ENCODE measurements at places on chromosomes 2 and 18.

DNA sequence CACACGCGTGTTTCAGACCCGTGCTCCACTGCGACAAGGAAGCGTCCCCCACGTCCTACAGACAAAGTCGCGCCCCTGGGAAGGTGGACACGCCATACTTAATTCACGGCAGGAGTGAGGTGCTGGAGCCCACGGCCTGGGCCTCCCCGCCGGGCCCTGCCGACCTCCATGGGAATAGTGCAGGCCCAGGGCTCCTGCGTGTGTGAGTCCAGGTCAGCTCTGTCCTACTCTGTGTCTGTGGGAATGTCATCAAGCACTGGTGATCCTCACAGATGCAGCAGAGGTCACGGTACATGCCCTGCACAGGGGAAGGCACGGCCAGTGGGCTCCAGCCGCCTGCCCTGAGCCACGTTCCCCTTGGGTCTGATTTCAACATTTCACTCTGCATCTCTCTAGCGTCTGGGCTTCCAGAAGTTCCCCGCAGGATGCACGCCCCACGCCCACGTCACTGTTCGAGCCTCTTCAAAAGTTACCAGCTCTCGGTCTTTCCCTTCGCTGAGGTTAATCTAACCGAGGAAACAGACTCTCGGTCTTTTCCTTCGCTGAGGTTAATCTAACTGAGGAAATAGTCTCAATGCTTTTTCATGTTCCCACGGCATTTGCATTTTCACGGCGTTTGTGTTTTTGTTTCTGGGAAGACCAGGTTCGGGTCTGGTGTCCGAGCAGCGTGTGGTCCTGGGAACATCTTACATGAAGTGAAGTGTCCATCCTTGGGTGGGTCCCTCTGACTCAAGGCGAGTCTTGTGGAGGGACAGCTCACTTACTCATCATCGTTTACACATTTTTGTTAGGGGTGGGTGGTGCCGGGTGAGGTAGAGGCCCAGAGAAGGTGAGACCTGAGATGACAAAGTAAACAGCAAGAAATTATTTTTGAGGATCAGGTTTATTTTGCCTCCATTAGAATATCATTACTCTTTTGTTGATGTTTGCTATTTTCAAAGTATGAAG lies 157.3 kb upstream of the ALKAL2 start:
- no peak for DNase-seq

- DNase-seq: no peak
These were observed 3.2 kb upstream of the GPR155 start for GRCh38 chr2:174490051-174490450.

- DNase-seq: no peak
These were observed 56.3 kb downstream of the EPAS1 start for GRCh38 chr2:46353509-46353908.

GRCh38 chr2:183089192-183089851 lies 10.8 kb downstream of the DUSP19 start:
- peak; percentile 8 for DNase-seq

DNA sequence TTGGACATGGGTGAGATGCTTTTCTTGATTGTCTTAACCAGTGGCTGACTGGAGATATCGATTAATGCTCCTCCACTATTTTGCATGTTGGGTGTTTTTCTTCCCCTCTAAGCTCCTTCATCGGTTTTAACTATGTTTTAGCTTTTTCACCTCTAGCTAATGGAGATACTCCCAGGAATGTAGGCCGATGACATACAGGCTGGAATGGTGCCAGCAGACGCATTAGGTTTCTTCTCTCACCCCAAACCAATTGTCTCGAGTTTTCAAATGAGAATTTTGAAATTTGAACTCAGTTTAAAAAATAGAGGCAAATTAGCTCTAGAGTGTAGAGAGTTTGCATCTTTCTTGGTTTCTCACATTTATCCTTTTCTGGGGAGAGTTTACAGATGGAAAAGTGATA lies 247.6 kb downstream of the RPRM start:
- DNase-seq: no peak

DNA sequence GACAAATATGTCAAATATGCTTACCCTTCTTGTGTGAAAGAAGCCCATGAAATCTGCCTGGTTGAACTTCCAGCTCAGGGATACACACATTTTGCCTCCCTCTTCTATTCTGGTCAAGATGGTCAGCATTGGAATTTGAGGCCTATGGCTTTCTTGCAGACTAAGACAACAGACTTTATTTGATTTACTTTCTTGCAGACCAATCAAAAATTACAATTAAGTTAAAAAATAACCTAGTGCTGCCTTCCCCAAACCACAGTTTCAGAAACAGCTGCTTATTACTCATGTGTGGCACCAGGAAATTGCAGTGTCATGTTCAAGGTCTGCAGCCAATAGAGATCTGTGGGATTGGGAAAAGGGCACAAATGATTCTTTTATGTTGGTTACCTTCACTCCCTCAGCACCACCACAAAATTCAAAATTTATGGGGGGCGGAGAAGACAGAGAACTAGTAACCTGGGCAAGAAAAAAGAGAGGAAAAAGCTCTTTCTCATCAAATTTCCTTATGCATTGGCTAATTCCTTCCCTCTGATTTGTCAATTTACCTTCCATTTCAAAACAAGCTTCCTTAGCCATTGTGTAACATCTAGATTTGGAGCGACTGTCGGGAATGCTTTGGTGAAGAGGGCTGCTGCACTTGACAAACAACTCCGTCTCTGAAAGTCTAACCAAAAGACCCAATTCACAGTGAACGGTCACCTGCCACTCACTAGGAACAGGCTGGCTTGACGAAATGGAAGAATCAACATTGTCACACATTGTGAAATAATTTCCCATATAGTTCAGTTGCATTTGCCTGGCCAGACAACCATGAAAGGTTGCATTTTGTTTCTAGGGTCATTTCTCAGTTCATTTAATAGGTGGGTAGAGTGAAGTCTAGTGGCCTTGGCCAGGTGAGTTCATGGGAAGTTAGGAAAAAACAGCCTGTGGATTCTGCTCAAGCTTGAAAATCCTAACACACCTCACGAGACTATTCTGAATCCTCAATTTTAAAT lies 100.4 kb upstream of the FZD5 start:
- DNase-seq: no peak

- DNase-seq: no peak
These were observed 176.1 kb upstream of the KLF7 start for GRCh38 chr2:207341804-207342203.

DNA sequence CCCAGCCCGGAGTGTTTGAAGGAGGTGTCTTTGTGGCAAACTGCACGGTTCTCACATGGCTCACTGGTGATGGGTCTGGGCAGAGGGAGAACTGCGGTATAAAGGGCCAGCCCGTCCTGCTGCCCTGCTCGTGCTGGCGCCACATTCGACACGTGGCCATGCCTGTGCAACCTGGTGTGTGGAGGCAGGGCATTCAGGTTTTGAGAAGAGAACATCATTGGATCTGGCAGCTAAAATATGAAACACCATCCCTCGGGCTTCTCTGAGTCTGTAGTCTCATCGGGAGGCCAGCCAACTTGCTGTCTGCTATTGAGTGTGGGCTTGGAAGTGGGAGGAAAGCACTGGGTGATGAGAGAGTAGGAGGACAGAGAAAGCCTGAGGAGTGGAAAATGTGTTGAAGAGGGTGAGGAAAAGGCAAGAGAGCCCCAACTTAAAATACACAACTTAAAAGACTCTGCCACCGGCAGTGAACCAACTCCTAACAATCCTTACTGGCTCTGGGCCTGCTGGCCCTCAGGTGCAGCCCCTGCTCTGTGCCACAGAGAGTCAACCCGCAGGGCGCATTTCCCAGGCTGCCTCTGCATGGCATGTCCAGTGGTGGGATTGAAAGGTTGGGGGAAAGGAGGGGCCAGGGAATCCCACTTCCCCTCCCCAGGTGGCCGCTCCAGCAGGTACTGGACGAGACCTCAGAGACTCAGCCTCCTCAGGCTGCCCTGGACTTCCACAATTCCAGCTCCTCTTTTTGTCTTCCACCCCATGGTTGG lies 112.7 kb upstream of the DLX2 start:
- no peak for DNase-seq

GRCh38 chr2:143875295-143876233 lies 644.4 kb downstream of the ZEB2 start:
- DNase-seq: no peak

DNA sequence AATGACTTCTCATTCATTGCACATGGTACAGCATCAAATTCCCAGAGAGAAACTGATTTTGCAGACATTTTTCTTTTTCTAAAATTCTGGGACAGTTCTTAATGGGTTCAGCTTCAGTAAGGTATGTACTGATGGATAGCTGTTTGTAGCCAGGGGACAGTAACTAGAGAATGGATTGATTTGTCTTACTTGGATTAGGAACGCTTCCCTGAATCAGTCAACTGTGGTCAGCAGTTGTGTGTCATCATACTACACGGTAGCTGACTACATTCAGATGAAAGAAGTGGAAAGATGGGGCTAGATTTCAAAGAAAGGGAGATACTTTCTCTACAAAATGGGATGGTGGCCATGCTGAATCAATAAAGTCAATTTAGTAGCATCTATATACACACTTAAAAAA lies 431.4 kb downstream of the GRB14 start:
- no peak for DNase-seq

GRCh38 chr2:221444106-221444505 lies 128.0 kb downstream of the EPHA4 start:
- DNase-seq: no peak

DNA sequence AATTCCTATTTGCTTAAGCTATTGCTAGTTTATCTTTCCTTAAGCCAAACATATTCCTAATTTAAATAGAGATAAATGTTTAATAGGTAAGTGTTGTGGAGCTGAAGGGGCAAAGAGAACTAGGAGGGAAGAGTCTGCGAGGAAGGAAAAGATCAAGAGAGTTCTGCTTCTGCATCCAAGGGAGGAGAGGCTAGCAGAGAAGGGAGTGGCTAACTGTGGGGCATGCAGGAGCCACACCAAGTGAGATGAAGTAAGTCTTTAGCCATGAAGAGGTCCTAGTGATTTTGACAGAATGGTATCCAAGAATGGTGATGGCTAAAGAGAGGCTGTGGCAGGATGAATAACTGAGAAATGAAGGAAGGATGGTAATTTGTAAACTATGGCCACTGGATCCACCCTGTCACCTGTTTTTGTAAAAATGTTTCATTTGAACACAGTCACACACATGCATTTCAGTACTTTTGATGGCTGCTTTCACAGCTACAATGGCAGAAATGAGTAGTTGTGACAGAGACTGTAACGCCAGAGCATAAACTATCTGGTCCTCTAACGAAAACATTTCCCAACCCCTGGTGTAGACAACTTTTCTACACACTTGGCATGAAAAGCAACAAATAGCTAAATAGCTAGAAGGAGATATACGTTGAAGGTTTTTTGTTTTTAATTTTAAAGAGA lies 15.6 kb downstream of the TPGS2 start:
- DNase-seq: no peak

DNA sequence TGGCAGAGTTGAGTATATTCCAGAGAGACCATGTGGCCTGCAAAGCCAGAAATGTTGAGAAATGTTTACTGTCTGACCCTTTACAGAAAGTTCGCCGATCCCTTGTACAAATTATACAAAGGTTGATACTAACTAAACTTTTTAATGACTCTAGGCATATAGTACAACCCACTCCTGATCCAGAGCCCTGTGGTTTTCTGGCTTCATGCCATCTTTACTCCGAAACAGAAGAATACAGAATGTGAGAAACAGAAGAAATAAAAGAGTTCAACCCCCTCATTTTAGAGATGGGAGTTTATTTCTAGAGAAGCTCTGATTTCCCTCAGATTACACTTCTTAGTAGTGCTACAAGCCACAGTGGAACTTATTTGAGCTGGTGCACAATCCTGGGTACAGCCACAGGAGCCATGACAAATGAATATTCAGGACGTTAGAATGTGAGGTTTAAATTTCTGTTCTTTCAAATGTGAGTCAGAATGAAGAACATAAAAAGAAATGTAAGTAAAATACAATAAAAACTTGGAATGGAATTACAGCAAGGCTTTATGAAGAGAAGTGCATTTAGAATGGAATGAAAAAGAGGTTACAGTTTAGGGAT lies 38.0 kb upstream of the SMCHD1 start:
- no peak for DNase-seq

GRCh38 chr2:15622614-15623480 lies 31.2 kb downstream of the DDX1 start:
- DNase-seq: no peak

DNA sequence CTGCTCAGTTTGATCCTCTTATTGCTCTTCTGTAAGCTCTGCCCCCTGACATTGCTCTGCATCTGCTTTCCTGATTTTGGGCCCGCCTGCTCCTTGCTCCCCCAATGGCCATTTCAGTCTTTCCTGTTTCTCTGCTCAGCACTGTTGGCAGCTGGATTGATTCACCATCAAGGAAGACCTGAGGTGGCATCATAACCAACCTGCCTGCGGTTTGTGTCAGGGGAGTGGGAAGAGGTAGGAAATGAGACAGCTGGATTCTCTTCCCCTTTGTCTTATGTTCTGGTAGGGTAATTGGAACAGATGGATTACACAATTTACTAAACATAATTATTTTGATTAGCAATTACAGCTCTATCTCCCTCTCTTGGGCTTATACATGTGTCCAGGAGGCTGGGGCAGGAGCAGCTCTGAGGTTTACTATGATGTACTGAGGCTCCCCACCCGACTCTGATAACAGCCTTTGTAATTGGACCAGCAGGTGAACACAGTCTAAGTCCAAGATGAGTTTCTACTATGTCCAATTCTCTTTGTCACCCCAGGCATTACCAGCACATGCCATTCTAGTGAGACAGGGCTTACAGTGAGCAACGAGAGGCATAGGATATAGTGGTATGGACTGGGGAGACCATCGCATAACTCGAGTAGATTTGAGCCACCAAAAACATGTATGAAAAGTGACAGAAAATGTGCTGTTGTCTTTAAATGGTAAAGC lies 151.8 kb upstream of the MMADHC start:
- no peak for DNase-seq

DNA sequence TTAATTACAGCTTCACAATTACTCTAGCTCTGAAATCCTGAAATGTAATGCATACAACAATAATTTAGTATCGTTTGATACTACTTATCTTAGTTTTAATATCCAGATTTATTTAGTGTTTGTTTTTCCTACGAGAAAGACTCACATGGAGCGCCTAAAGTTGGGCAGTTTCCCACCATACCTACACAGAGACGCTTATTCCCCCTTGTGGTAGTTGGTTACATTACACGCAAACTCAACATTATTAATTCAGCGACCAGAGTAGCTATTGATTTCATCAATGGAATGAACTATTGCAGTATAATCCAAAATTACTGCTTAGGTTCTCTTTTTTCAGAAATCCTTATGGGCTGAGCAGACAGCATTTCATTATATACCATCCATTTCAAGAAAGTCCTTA lies 164.0 kb upstream of the REG3G start:
- no peak for DNase-seq

DNA sequence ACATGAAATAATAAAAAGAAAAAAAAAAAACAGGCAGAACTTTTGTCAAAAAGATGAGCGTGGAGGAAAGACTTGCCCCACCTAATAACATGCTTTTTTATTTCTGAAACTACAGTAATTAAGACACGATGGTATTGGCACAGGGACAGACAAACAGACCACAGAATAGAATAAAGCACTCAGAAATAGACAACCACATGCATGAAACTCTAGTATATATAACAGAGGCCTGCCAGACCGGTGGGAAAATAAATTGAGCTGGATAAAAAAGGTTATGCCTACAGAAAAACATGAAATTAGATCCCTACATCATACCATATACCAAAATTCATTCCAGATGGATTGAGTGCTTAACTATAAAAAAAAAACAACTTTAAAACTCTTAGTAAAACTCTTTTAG lies 163.1 kb downstream of the NRP2 start:
- DNase-seq: no peak
